ENCODE measurements at places on chromosomes 3 and 15.
A peak's percentile ranks its signal among the peaks of the same experiment; 100 is the strongest.

DNA sequence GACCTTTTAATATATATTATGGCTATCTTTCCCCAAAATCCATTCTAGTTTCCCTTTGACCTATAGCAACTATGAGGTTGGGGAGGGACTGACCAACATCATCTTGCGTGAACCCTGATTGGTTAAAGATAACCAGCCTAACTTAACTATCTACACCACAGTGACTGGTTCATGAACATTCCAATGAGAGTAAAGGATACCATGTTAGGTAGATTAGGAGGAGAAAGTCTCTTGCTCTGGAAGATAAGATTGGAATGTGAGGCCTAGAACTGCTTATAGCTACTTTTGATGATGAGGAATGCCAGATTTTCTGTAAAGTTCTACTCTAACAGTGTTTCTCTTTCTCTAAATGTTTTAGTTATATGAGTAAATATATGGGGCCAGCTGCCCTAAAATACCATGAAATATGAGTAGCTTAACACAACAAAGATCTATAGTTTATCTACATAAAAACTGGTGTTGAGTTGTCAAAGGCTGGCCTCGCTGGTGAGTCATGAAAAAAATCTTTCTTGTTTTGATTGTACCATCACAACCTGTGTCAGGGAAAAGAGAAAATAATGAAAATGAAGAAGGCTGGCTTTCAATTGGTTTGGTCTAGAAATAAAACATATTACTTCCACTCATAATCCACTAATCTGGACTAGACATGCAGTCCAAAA is 481.4 kb downstream of the NSUN3 start:
- DNase-seq, result no peak

DNA sequence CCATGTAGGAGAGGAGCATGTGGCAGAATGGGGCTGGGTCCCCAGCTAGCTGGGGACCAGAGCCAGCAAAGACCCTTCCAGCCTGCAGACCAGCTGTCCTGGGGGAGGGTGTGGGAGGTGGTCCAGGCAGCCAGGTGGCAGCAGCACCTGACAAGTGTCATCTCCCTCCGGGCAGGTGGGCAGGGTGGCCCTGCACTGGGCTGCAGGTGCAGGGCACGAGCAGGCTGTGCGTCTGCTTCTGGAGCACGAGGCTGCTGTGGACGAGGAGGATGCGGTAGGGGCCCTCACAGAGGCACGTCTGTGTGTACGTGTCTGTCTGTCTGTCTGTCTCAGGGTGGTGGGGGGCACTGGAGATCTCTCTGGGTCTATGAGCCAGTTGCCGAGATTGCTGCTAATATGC is 5.5 kb downstream of the ANKDD1A start:
- DNase-seq, result no peak

DNA sequence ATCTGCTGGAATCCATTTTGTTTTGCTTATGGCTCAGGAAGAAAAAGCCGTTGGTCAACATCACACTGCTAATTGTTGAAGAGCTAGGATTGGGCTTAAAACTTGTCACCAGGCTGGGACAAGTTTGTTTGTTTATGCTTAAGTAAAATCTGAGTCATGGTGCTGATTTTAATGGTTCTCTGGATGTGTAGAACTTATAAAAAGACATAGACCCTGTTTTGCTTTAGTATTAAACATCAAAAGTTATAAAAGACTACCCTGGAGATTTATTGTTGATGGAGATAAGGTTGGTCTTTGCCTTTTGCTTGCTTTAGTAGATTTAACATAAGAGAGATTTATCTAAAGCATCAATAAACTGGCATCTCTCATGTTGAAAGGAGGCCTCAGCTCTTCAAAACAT is 348.2 kb upstream of the GOLIM4 start:
- DNase-seq, result no peak

DNA sequence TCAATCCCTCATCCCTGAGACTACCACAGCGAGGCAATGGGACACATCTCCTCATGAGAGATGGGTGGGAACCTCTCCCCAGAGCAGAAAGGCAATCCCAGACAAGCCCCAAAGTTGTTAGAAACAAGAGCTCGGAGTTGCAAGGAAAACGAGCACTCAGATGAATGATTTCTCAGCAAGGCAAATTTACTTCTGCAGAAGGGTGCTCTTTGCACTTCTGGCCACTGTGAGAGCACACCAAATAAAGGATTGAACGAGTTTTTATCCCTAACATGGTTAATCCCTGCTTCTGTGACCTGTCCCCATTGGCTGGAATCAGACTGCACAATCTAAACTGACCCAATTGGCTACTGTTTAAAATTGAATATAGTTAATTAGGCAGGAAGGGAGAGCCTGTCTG is 339.1 kb upstream of the POU1F1 start:
- no peak for DNase-seq

GRCh38 chr15:40232625-40233070 is 6.2 kb upstream of the PAK6 start:
- DNase-seq, result no peak

GRCh38 chr15:64987136-64987535 is 2.6 kb downstream of the SPG21 start:
- DNase-seq, result no peak

DNA sequence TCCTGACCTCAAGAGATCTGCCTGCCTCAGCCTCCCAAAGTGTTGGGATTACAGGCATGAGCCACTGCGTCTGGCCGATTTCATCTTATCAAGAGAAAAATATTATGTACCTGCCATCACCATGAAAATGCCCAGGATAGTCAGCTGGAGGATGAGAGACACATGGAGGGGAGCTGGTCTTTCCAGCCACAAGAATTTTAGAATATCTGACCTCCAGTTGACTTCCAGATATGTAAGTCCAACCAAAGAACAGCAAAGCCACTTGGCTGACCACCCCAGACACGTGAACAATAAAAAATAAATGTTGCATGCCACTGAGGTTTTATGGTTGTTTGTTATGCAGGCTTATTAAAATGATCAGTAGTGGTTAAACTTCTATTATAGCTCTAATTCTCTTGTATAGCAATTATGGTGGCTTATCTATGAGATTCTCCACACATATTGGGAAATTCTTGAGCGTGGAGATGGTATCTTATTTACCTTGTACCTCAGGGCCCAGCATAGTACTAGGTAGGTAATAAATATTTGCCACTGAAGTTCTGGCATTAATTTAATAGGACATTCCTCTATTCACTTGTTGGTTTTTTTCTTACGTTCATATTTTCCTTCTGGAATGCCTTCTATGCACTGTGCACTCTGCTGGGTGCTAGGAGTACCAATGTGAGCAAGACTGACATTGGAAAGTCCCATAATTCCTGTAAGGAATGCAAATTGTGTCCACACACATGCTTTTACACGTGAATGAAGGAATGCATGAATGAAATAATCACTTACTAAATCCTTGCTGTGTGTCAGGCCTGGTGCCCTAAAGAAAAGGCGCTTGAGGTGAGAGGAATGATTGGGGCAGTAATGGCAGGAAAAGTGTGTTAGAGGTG is 77.6 kb downstream of the EDEM1 start:
- no peak for DNase-seq

- no peak for DNase-seq
These were observed 24.0 kb downstream of the PLSCR4 start for GRCh38 chr3:146226881-146227280.

- no peak for DNase-seq
These were observed 840.0 kb downstream of the EPHA3 start for GRCh38 chr3:89947337-89947954.

- no peak for DNase-seq
These were observed 454.8 kb downstream of the EPHA6 start for GRCh38 chr3:97269202-97269601.

- DNase-seq, result no peak
These were observed 37.4 kb upstream of the NMNAT3 start for GRCh38 chr3:139715166-139715565.

DNA sequence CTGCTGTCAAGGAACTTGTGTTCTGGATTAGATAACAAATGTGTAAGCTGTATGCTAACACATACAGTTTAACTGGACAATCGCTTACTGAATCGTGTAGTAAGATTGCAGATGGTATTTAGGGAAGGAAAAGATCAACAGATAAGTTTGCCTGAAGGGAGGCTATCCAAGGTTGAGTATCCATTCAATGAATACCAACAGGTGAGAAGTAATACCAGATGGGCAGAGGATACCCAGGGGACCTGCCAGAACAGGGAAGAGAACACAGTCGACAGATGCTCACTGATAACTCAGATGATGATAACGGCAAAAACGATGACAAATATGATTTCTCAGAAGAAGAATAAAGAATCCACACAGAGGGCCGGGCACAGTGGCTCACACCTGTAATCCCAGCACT is 3.2 kb upstream of the UACA start:
- DNase-seq, result no peak

- DNase-seq, result no peak
These were observed 239.9 kb downstream of the FAM43A start for GRCh38 chr3:194925614-194926013.

DNA sequence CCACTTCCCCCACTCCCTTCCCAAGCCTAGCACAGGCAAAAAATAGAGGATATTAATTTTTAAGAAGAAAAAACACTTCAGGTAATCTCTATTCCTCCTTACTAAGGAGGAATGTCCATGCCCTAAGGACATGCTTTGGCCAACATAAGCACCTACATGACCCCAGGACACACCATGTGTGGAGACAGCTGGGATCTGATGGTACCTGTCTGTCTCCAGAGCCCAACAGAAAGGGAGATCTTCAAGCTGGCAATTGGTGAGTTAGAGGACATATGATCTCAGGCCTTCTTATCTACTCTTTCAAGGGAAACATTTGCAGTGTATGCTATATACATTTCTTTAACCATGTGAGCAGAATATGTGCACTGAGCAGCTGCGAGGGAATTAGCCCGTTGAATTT is 7.0 kb downstream of the TM4SF4 start:
- DNase-seq, result no peak

DNA sequence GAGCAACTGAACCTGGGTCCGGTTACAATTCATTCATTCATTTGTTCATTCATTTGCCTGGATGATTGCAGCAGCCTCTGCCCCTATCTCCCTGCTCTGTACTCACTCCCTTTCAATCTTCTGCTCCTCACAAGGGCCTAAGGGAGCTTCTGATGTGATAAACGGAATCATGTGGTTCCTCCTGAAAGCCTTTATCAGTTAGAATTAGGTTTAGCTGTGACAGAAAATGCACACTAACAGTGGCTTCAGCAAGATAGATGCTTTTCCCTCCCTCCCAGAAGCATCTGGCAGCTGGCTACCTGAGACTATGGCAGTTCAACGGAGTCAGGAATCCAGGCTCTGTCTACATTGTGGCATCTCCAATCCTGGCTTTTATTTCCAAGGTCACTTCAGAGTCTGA is 196.0 kb downstream of the ADAMTS9 start:
- DNase-seq, result no peak

- DNase-seq, result no peak
These were observed 90.5 kb downstream of the FAM227B start for GRCh38 chr15:49530092-49530491.

DNA sequence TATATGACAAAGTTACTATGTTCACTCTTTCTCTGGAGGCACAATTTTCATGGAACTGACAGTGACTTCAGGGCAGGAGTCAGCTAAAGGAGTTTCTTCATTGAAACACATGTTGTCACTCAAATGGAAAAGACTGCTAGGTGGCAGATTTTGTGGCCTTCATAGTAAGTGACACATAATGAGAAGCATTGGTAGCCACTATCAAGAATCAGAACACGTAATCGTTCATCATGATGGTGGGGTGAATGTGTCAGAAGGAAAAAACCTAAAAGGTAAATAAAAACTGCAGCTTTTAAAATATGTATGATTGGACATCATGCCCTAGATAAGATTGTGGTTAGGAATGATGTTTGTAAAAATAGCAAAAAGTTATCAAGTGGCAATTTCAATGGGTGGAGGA is 1491.0 kb downstream of the SI start:
- DNase-seq, result no peak

- DNase-seq, result peak; percentile 39
These were observed 173.6 kb upstream of the BHLHE40 start for GRCh38 chr3:4805662-4806061.

DNA sequence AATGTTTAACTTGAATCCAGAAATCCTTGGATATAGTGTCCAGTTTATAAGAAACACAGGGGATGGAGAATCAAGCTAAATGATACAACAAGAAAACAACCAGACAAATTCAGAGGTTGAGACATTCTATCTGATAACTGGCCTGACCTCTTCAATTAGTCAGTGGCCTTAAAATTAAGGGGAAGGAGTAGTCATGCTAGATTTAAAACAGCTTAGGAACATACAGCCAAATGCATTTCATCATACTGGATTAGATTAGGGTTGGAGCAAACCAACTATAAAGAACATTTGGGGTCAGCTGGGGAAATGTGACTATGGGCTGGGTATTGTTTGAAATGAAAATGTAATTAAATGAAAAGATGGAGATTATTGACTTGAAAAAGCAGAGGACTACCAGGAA is 53.3 kb downstream of the PPARG start:
- DNase-seq, result no peak

DNA sequence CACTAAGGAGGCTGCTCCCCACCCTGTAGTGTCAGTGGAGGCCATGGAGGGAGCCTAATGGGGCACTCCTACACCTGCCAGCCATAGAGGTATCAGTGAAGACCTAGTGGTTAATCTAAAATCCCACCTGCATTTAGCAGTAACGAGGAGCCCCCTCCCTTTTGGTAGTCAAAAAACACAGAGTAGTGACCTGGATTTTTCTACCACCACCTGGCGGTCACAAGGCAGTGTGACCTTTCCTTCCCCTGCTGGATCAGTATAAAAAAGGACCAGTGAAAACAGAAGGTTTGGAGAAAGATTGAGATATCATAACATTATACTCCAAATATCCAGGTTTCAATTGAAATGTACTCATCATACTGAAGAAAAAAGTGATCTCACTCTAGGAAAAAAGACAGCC is 241.2 kb downstream of the PYDC2 start:
- DNase-seq, result no peak

DNA sequence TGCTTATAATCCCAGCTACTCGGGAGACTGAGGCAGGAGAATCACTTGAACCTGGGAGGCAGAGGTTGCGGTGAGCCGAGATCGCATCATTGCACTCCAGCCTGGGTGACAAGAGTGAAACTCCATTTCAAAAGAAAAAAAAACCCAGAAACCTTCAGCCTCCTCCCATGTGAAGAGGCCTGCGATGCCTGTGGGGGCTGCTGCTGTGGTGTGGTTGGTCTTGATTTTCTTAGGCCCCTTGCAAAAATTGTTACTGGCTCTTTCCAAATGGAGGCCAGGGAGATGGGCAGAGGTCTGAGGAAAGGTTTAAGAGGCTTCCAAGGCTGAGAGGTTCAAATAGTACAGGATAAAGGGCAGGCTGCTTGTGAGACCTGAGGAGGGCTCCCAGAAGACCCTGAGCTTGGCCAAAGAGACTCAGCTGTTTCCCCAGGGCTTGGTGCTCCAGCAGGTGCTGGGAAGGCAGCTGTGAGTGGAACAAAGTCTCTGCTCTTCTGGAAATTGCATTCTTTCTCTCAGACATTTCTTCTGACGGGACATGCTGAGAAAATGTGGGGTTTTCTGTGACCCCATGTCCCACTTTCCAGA is 18.4 kb downstream of the GCSAM start:
- no peak for DNase-seq

DNA sequence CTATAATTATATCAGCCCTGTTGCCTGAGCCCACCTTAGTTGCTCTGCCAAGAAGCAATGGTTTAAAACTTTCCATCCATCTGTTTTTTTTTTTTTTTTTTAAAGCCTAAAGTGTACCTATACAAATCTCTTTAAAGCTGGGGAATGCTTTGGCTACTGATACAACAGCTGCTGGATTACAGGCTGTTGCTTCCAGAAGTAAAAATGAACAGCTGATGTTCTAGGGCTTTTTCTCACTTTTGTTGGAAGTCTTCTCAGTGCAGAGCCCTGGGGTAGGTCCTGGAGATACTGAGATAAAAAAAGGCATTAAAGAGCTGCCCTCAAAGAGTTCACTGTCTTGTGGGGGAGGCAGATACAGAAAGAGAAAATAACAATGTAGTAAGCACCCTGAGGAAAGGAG is 218.1 kb downstream of the NLGN1 start:
- no peak for DNase-seq

Measured in stimulated activated CD4-positive, alpha-beta T cell treated with anti-CD3 and anti-CD28 coated beads, Interleukin-2, amount 100 ng/mL, for 24 hours (primary cell).